Activated CD4-positive, alpha-beta T cell treated with anti-CD3 and anti-CD28 coated beads, Interleukin-2, amount 50 U/mL, for 1 hour (primary cell): ENCODE measurements at places on chromosomes 4 and X.
A peak's percentile ranks its signal among the peaks of the same experiment; 100 is the strongest.

DNA sequence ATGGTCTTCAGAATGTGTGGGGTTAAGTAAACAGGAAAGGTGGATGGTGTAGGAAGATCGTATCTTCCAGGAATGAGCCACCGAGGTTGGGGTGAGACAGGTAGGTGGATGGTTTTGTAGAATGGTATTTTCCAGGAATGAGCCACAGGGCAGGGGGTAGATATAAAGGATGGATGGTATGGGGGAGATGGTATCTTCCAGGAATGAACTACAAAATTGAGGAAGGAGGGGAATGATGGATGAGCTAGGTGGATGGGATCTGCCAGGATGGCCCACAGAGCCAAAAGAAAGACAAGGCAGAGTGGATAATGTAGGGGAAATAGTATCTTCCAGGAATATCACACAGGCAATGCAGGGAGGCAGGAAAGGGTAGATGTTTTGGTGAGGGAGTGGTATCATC lies 60.0 kb downstream of the MAOA start:
- DNase-seq, result no peak

- no peak for DNase-seq
Measured at GRCh38 chr4:139528377-139529005, 27.5 kb downstream of the SETD7 start.

- DNase-seq, result no peak
Measured at GRCh38 chr4:98283219-98284189, 22.3 kb downstream of the RAP1GDS1 start.

DNA sequence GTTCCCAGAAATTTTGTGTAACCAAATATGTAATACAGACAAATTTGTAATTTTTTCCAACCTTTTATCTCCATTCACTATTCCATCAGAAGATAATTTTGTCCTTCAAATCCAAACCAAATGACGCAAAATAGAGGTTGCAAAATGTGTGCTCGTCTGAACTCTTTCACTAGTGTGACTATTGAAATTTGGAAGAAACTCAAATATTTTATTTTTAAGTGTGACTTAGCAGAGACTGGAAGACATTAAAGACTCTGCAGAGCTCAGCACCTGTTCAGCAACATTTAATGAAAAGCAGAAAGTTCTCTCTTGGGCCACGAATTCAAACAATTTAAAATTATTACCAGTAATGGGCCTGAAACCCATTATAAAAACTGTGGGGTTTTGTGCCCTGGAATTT lies 30.0 kb upstream of the APELA start:
- DNase-seq, result no peak

- no peak for DNase-seq
Measured at GRCh38 chr4:56728512-56728911, 47.4 kb upstream of the HOPX start.

- DNase-seq, result no peak
Measured at GRCh38 chrX:3450881-3451570, 104.6 kb upstream of the MXRA5 start.

GRCh38 chrX:129769467-129770154 lies 10.1 kb upstream of the SASH3 start:
- DNase-seq, result peak; percentile 66

GRCh38 chr4:48905363-48906015 lies 1.1 kb downstream of the OCIAD2 start:
- no peak for DNase-seq

- DNase-seq, result no peak
Measured at GRCh38 chr4:8534611-8535010, 45.6 kb upstream of the GPR78 start.

DNA sequence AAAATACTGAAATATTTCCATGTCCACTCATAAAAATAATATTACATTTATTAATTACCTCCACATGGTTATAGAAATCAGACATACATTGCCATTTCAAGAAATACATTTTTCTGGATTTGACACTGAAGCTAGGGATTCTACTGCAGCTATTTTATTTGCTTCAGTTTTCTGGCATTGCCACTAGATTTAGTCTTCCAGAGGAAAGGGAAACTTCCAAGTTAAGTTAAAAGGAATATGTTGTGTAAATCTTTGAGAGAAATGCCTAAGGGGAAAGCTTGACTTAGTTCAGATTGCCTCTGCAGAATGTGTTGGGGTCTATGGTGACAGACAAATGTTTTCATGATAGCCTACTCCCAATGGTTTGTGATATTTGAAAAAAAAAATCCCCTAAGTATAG lies 1631.3 kb downstream of the PCDH18 start:
- no peak for DNase-seq

GRCh38 chrX:119118780-119119395 lies 8.7 kb downstream of the KIAA1210 start:
- DNase-seq, result peak; percentile 39

DNA sequence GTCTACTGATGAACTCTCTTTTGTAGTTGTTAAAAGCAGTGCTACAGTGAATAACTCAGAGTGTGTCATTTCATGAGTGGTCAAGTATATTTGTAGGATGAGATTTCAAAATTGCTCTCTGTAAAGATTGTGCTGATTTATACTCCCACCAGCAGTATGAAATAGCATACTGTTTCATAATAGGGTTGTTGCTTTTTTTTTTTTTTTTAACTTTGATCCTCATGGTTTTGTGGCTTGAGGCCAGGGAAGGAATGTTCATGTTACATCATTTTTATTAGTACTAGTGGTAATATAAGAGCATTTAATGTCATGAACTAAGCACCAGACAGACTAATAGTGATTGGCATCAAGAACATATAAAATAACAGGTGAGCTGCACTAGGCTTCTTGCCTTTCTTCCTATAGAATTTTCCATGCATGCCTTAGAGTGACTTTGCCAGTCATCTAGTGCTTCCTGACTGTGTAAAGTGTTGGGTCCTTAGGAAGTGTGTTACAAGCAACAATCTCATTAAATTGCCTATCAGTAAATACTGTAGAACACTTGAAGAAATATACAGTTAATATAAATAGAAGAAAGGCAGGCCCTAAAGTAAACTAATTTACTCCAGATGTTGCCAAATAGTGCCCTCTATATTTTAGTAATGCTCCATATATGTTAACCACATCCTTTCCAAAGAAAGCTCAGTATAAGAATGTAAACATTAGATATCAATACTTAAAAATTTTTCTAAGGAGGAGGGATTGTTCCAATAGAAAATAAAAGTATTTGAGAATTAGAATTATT lies 38.6 kb upstream of the MSMO1 start:
- no peak for DNase-seq

- no peak for DNase-seq
Measured at GRCh38 chr4:159787901-159788300, 685.0 kb downstream of the RAPGEF2 start.

DNA sequence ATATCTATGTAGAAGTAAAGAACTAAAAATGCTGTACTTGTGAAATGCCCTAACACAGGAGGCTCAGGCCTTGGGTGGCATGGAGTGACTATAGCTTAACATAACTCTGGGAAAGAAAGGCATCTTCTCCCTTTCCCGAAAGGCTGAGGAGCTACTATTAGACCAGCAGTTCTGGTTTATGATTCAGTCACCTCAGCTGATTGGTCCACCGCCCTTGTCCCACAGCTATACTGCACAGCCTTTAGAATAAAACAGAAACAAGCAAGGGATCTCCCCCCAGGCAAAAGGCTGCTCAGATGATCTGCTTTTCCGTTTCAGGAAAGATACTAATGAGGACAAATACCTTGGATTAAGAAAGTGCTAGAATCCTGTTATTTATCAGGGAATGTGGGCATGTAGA lies 171.3 kb downstream of the SNCA start:
- no peak for DNase-seq

- no peak for DNase-seq
Measured at GRCh38 chr4:119105605-119106004, 30.0 kb upstream of the MYOZ2 start.

GRCh38 chrX:17511556-17511955 lies 136.6 kb downstream of the NHS start:
- DNase-seq, result no peak

- no peak for DNase-seq
Measured at GRCh38 chr4:158962393-158962792, 140.5 kb upstream of the RAPGEF2 start.

GRCh38 chr4:37802068-37802666 lies 24.3 kb upstream of the PGM2 start:
- no peak for DNase-seq

- DNase-seq, result no peak
Measured at GRCh38 chrX:29487214-29487613, 728.1 kb upstream of the MAGEB2 start.

GRCh38 chr4:145199051-145199716 lies 18.8 kb upstream of the OTUD4 start:
- no peak for DNase-seq

DNA sequence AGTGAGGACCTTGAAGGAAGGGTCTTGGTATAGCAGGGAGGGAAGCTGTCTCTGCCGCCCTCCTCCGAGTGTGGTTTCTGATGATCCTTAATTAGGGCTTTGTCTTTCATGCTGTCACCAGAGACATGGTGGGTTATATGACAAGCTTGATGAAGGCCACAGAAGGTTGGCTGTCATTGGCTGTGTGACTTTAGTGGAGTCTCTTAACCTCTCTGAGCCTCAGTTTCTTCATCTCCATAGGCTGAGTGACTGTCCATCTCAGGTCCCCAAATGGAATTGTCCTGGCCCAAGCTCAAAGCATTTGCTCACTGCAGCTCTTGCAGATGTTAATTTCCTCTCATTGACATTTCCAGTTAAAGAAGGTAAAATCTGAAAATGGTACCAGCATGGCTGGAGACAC lies 16.6 kb upstream of the UBA6 start:
- DNase-seq, result no peak

GRCh38 chrX:71910643-71910985 lies at the start of gene NHSL2:
NHSL2 (plus strand) TSS chrX:71910845.
- DNase-seq, result no peak

GRCh38 chr4:185282968-185283367 lies 73.6 kb downstream of the SNX25 start:
- no peak for DNase-seq
